Daoy (cell line): ENCODE measurements at places on chromosomes 12 and 14. TPM values are rescaled to one million over a fixed set of nuclear protein-coding genes. Genes with fewer than 3 reads are reported as not detected.

C1R gene
- total RNA-seq: 2.3 and 2.9 TPM in 2 replicates

TIGAR gene
- 9.7 and 15.8 TPM in 2 replicates for total RNA-seq

PRR4 gene
- total RNA-seq: 0.74 TPM in 1 of 2 replicates, not detected in the other

PARPBP gene
- total RNA-seq: 43.3 and 66.3 TPM in 2 replicates

BCL11B gene
- 2.9 and 4.4 TPM in 2 replicates for total RNA-seq
